ENCODE measurements at places on chromosomes 11 and 22. TPM values are rescaled to one million over a fixed set of nuclear protein-coding genes. Genes with fewer than 3 reads are reported as not detected.
A peak's percentile ranks its signal among the peaks of the same experiment; 100 is the strongest.

GRCh38 chr11:10758957-10759356 lies 7.9 kb downstream of the CTR9 start:
- no peak for DNase-seq

DNA sequence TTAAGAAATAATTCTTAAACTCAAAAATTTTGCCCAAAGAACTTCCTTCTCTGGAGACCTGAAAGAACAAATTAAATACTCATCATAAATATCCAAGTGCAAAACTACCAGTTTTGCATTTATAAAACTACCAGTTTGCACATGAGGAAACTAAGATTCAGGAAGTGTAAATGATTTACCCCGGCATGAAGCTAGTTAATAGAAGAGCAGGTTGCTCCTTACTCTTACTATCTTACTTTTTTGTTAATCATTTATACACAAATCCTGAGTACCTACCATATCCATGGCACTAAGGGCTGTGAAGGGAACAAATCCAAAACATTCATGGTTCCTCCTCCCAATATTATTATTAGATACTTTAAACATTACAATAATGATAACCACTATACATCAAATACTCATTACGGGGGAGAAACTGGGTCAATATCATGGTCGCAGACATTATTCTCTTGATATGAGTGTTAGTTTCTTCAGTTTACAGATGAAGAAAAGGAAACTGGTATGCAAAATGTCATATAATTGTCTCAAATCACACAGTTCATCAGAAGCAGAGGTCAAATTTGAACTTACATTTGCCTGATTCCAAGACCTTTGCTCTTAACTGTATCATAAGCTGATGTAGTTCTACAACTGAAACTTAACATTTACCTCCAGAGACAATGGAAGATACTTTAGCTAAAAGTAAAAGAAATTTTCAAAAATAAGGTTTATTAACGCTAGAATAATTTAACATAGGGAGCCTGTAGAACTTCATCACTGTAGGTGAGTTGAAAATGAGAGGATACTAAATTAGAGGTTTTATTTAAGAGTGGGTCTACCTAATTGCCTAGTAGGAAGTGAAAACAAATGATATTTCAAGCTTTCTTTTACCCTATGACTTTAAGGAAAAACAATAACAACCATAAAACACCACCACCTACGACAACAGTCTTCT lies 74.5 kb downstream of the FAM76B start:
- no peak for DNase-seq

GRCh38 chr11:63510360-63511047 lies 4.6 kb downstream of the LGALS12 start:
- DNase-seq, result no peak

DNA sequence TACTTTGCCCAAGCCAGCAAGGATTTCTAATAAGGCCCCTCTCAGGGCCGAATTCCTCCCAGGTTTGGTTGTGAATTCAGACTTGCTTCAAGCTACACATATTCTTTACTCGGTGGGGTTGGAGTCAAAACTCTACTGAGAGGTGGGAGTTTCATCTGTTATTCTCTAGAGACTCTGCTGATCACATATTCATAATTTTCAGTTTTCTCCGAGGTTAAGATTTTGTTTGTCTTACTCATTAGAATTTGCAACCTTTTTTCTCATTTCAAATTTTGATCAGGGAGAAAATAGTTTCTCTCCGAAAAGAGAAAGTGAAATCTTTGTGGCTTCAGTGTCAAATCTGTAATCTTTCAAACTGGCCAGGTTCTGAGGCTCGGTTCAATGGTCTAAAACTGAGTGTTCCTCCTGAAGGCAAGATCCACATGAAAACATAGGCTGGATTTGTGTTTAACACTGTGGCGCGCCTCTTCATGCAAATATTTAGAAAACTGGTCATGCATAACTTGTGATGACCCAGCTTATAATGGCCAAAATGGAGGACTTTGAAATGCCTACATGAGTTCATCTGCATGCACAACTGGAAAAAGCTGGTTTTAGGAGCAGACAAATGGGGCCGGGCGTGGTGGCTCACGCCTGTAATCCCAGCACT lies 21.5 kb upstream of the GSTP1 start:
- no peak for DNase-seq

The UQCR10 gene
- total RNA-seq, result 78.7 TPM

The CECR2 gene
- total RNA-seq, result 3.4 TPM

GRCh38 chr11:125329786-125330185 lies 165.2 kb downstream of the PKNOX2 start:
- DNase-seq, result no peak

The OR4A16 gene
- not detected for total RNA-seq

The CLMP gene
- total RNA-seq, result 6.8 TPM

- no peak for DNase-seq
Observed at GRCh38 chr11:70014291-70014690, 63.8 kb upstream of the ANO1 start.

DNA sequence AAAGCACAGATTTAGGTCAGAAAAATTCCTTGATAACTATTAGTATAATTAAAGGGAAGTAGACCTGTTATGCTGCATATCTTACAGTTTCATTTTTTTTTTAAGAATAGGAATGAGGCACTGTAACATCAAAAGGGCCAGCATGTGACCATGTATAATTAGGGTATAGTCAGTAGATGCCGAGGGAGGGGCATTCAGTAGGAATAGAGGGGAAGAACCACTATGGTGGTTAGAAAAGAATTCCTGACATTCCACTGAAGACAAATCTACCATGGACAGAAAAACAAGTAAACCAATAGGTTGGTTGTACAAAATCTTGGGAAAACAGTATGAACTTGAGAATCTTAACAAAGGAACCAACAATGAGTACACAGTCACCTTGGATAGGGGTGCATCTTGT lies 78.4 kb upstream of the CCDC179 start:
- DNase-seq, result no peak

The VPREB3 gene
- total RNA-seq, result 1.0 TPM

The STK33 gene
- total RNA-seq, result 11.9 TPM

DNA sequence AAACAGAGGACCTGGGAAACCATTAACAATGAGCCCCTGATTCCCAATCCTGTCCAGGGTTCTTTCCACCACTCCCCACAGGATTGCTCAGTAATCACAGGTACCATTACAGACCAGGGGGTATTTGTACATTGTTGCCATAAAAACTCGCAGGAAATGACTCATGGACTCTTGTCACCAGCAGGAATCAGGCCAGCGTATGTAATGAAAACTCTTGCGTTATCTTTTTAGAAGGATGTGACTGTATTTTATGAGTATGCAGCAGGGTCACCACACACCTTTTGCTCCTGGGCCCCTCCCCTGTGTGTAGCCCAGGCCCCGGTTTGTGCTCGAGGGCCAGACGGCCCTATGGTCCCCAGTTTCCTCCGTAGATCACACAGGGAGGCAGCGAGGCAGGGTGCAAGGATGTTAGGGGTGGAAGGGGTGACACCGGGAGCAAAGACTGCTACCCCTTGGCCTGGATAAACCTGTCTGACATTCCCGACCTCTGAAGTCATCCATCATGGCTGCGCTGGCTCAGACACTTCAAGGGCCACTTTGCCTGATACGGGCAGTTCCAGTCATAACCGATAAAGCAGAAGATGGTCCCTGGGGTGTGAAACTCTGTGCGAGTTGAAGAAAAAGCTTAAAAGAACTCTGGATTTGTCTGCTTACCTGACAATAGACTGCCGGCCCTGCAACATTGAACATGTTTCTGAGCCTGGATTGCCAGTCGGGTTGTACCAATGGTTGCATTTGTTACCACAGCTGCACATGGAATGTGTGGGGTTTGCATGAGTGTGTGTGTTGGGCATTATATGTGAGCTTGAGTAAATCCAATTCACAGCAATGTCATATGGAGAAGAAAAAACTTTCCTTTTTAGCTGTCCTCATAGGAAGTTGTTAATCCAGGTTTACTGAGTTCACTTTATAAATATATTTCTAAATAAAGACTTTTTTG lies 56.9 kb downstream of the MICAL2 start:
- peak; percentile 4 for DNase-seq

- DNase-seq, result no peak
Observed at GRCh38 chr22:45104313-45104712, 59.4 kb upstream of the NUP50 start.

The PATE2 gene
- not detected for total RNA-seq

DNA sequence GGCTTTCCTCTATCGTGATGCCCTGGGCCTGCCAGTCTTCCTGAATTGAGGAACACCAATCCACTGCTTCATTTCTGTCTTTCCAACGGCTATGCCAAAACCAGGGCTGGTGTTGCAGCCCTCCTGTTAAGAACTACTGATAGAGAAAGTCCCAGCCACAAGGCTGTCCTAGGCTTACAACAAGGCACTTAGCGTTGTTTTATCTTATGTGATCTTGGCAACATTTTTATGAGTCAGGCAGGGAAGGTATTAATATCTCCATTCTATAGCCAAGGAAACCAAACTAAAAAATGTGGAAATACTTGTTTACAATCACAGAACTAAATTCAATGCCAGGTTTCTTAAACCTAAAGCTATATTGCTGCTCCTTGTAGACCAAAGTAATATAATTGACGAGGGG lies 89.9 kb upstream of the AMOTL1 start:
- no peak for DNase-seq
